ENCODE measurements at places on chromosomes 2 and 18. TPM values are rescaled to one million over a fixed set of nuclear protein-coding genes. Genes with fewer than 3 reads are reported as not detected.

DNA sequence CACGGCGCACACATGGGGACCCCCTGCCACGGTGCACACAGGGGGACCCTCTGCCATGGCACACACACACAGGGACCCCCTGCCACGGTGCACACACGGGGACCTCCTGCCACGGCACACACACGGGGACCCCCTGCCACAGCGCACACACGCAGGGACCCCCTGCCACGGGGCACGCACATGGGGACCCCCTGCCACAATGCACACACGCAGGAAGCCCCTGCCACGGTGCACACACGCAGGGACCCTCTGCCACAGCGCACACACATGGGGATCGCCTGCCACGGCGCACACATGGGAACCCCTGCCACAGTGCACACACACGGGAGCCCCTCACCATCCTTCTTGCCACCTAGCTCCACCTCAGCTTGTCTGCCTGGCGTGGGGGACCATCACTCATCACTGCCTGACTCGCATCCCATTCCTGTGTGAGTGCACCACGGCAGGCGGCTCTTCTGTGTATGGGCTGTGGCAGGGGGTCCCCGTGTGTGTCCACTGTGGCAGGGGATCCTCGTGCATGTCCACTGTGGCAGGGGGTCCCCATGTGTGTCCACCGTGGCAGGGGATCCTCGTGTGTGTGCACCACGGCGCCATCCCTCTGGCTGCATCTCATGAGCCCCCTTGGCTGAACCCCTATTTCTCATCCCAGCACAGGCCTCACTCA is 206.7 kb downstream of the EIPR1 start:
- no peaks in the 10 kb centered on the region for H3K4me1 ChIP-seq
- no peak overlapping the region for H3K27ac ChIP-seq

Gene CKAP2L
- total RNA-seq = 1.4 TPM

DNA sequence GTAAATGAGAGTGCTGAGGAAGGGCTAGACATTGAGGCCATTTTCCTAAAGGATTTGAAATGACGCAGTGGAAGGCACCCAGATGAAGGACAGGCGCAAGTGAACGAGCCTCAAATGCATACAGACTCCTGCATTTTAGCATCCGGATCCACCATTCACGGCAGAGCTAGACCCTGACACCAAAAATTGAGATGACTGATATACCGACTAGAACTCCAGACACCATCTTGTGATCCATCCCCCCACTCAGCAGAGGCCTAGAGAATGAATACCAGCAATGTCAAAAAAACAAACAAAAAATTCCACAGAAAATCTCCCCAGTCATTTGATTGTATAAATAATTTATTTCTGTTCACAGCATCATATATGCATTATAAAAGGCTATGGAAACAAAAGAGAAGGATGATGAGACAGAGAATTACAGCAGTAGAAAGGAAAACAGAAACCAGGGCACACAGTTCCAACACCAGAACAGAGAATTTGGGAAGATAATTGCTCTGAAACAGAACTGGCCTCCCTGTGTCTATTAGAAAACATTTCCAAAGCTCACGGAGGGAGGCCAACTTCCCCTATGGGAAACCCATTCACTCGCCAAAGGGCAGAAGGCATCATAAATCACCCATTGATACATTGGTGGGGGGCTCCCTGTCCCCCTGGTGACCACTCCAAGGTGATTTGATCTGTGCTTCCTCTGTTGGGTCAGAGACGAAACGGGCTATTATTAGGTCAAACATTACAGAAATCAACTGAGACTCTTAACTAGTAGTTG is 4.0 kb downstream of the ARL4C start:
- H3K4me1 ChIP-seq = peaks cover 16% of the 10 kb centered on the region
- peak overlapping the region; percentile 68 for H3K4me3 ChIP-seq
- H3K27me3 ChIP-seq = peaks cover 10% of the 10 kb centered on the region
- peak overlapping the region; percentile 36 for H3K27ac ChIP-seq
- no peaks in the 10 kb centered on the region for H3K36me3 ChIP-seq
- DNase-seq = no peak

Gene GMPPA
- total RNA-seq = 16.5 TPM

Gene LRRC30
- total RNA-seq = not detected

DNA sequence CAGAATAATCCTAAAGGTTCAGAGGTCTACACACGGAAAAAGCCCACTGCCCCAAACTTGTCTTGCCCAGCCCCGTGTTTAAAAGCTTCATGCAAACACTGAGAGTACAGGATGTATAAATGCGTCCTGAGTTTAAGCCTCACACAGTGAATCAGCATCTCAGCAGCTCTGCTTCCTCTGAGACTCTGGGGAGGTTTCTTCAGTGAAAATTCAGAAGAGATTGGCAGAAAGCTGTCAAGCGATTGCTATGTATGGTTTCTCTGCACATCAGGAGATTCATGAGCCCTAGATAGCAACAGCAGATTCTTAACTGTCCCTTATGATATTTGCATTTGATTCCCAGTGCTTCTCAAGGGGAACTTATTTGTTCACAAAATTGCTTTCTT is 27.1 kb downstream of the CRACDL start:
- peak; percentile 23 for DNase-seq
- no peak overlapping the region for H3K4me3 ChIP-seq
- no peaks in the 10 kb centered on the region for H3K27me3 ChIP-seq

Gene IL1R1
- total RNA-seq = 53.4 TPM

Gene EVX2
- total RNA-seq = not detected

Measured in stomach (tissue), 19 donors.